ENCODE measurements at places on chromosomes 1 and 21.

DNA sequence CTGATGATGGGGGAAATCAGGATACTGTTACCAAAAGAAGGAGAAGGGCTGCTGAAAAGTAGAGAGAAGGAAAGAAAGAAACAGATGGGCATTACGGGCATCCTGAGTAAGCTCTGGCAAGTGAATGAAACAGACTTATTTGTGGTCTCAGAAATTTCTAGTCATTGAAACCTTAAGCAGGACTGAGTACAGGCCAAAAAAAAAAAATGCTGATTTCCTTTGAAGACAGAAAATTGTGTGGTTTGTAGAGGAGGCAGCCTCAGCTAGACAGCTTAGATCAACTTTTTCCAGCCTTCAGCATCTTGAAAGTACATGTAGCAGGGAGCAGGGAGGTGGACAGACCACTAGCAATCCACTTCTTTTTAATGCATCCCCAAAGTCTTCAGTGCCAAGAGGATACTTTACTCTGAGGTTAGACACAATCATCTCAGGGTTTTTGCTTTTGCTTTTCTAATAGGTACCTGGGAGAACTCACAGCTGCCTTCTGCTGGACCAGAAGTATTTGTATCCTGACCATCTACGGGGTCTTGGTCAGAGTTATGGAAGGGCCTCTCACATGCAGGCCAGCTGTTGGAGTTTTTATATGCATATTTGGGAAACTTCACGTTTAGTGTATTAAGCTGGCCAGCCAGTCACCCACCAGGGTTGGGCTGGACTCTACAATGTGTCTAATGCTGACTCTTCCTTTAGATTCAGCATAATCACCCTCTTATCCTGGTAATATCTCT is 10.6 kb upstream of the CAPZB start:
- DNase-seq = no peak

DNA sequence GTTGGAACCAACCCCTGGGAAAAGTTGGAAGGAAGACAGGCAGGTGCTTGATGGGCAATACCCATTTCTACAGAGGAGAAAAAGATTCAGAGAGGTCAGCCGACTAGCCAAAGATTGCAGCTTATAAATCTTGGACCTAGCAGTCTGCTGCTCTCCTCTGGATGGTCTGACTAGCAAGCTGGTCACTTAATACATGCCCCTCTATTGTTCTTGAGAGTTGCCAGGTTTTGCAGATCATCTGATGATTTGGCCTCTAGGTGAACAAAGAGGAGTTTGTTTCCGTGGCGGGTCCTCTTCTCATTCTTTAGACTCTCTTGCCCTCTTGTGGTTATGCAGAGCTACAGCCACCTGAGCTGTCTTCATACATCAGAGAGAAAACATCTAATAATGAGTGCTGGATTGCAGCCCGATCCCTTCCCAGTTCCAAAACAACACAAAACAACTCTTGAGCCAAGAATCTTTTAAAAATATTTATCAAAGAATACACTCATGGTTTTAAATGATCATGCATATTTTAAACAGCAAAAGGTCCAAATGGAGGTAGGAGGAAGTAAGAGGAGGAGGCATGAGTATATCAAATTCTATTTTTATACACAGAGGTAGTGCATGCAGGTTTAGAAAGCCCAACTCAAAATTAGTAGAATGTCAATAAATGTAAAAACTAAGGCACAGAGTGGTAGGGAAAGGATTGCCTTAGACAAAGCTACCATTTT is 115.7 kb downstream of the SLC30A10 start:
- DNase-seq = no peak

DNA sequence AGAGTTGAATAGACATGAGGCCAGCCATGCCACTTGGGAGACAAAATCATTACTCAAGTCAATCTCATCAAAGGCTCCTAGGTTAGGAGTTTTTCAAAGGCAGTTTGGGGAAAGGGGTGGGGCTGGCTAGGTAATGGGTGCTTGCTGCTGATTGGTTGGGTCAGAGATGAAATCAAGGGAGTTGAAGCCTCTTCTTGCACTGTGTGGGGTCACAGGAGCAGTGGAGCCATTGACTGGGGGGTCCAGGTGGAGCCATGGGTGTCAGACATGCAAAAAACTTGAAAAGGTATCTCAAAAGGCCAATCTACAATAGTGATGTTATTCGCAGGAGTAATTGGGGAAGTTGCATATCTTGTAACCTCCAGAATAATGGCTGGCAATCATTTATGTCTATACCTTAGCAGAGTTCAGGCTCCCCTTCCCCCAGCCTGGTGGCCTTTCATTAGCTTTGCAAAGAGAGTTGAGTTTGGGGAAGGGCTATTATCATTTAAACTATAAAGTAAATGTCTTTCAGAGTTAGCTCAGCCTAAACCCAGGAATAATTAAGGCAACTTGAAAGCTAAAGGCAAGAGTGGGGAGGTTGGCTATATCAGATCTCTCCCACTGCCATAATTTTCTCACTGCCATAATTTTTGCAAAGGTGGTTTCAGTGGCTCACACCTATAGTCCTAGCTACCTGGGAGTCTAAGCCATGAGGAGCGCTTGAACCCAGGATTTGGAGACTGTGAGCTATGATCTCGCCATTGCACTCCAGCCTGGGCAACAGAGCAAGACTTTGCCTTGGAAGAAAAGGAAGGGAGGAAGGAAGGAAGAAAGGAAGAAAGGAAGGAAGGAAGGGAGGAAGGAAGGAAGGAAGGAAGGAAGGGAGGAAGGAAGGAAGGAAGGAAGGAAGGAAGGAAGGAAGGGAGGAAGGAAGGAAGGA is 7.8 kb upstream of the PINK1 start:
- DNase-seq = no peak

- DNase-seq = no peak
Measured at GRCh38 chr1:243343970-243344937, 88.4 kb downstream of the SDCCAG8 start.

DNA sequence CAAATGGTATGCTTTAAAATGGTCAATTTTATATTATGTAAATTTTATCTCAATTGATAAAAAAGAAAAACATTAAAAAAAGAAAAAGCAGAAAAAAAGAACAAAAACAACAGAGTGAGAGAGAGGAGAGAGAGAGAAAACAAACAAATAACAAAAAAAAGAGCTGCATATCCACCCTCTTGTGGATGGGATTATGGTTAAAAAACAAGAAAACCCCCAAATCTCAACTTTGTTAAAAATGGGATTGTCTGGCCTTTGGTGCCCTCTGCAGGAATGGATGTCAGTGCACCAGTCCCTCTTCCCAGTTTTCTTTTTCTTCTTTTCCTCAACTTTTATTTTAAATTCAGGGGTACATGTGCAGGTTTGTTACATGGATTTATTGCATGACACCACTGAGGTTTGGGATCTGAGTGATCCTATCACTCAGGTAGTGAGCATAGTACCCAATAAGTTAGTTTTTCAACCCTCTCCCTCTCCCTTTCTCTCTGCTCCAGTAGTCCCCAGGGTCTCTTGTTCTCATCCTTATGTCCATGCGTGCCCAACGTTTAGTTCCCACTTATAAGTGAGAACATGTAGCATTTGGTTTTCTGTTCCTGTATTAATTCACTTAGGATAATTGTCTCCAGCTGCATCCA is 28.1 kb downstream of the RNF187 start:
- no peak for DNase-seq

- DNase-seq = no peak
Measured at GRCh38 chr1:201514466-201514865, 7.5 kb upstream of the CSRP1 start.

DNA sequence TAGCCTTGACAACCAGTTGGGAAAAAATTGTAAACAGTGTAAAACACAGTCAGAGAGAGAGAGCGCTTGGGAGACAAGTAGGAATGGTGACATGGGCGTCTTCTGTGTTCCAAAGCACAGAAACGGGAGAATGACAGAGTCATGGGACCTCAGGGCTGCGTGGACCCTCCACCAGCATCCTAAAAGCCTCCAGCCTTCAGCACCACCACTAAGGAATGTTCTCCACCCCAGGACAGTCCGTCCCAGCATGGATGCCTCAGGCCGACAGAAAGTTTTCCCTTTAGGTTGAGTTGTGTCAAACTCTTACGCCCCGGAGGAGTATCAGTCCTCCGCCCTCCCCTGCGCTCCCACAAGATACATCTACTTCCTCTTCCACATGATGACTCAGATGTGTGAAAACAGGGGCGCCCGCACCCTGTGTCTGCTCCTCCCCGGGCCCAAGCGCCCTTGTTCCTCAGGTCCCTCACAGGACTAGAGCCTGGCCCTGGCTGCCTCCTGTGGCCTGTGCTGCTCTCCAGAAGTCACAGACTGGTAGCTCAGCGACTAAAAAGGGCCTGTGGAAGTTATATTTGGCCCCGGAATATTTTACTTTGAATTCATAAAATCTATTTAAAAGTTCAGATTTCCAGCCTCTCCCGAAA is 63.9 kb upstream of the EFHD2 start:
- no peak for DNase-seq

- DNase-seq = no peak
Measured at GRCh38 chr21:34952701-34953100, 96.4 kb downstream of the RUNX1 start.

- no peak for DNase-seq
Measured at GRCh38 chr1:176692988-176693696, 230.2 kb downstream of the PAPPA2 start.

DNA sequence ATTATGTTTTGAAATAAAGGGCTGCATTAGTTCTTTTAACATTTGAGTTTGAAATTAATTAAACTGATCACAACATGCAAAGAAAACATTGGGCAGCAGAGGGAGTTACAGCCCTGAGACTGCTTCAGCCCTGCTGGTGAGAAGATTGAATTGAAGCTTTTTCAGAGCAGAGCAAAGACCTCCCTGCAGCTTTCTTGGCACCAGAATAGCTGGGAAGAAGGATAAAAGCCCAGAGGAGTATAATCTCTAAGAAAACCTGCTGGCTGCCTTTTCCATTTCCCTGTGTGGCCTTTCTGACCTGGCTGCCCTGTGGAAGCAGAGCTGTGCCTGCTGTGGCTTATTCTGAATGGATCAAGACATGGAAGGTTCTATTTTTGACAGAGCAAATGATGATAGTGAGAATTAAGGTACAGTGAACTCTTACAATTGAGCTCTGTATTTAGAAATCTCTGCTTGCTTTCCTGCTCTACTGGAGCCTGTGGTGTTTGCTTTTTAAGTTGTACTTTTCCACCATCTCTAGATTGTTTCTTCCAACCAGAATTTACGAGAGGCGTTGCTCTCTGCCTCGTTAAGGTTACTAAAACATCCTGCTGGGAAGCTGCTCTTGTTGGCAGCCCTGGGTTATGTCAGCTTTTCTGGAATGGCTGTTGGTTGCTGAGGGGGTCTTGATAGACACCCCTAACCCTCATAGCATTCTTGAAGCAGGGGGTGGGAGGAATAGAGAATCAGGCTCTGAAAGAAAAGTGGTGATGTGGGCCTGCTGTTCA is 9.9 kb downstream of the SNRPE start:
- DNase-seq = no peak

DNA sequence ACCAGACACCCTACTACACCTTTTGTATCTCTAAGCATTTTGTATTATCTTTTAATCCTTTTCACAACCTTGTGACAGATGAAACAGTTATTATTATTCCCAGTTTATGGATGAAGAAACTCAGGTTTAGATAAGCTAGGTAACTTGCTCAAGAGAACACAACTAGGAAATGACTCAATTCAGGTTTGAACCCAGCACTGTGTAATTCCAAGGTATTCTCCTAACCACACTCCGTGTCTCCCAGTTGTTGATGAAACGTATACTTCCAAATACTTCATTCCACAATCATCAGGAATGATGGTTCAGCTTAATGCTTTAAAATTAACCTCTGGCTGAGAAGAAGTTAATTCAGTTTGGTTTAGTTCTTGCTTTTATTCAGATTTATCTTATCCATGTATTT is 51.7 kb upstream of the MRPS6 start:
- DNase-seq = no peak

- no peak for DNase-seq
Measured at GRCh38 chr1:204923201-204923600, 52.5 kb downstream of the NFASC start.

GRCh38 chr1:54782156-54782555 is 17.8 kb upstream of the PARS2 start:
- no peak for DNase-seq

DNA sequence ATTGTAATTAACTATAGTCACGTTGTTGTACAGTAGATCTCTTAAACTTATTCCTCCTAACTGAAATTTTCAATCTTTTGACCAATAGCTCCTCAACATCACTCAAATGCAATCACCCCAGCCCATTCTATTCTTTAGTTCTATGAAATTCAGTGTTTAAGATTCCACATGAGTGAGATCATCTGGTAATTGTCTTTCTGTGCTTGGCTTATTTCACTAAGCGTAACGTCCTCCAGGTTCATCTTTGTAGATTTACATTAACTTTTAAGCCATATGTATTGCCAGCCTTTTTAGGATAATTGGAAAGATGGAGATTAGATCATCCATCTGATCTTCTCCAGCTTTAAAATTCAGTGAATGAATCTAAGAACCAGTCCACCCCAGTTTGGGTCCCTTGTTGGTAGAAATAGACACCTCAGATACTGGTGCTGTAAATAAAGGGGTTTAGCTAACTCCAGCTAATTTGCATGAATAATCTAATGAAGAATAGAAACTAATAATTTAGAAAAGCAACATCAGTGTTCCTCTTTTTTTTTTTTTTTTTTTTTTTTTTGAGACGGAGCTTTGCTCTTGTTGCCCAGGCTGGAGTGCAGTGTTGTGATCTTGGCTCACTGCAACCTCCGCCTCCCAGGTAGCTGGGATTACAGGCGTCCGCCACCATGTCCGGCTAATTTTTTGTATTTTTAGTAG is 7.0 kb downstream of the S100A10 start:
- no peak for DNase-seq

- DNase-seq = peak; percentile 5
Measured at GRCh38 chr1:114345930-114346479, 165.0 kb downstream of the TRIM33 start.

- no peak for DNase-seq
Measured at GRCh38 chr1:24277420-24278169, 41.6 kb upstream of the GRHL3 start.

DNA sequence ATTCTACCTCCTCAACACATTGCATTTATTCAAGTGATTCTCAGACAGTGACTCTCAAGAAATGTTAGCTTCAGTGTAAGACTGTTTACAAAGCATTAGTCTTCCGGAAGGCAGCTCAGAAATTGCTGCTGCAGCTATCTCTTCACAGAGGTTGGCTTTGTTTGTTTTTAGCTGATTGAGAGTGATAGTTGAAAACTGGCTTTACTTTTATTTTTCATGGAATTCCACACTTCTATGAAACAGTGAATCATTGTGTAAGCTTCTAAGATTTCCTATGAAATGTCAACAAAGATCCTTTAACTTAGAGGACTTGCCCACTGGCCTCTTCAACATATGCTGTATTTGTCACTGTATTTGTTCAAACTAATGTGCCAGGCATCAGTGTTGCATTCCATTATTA is 121.3 kb downstream of the TNNI3K start:
- DNase-seq = no peak

- no peak for DNase-seq
Measured at GRCh38 chr1:119714583-119714982, 2.8 kb downstream of the PHGDH start.

- DNase-seq = no peak
Measured at GRCh38 chr1:162660574-162660973, 28.3 kb downstream of the DDR2 start.

GRCh38 chr1:22201023-22201422 is 58.1 kb upstream of the WNT4 start:
- no peak for DNase-seq
